Thoracic aorta (tissue), 2 donors: ENCODE measurements at places on chromosomes 4 and X. TPM values are rescaled to one million over a fixed set of nuclear protein-coding genes. Genes with fewer than 3 reads are reported as not detected.

Gene RPS6KA3
- 24.0 TPM for total RNA-seq

DNA sequence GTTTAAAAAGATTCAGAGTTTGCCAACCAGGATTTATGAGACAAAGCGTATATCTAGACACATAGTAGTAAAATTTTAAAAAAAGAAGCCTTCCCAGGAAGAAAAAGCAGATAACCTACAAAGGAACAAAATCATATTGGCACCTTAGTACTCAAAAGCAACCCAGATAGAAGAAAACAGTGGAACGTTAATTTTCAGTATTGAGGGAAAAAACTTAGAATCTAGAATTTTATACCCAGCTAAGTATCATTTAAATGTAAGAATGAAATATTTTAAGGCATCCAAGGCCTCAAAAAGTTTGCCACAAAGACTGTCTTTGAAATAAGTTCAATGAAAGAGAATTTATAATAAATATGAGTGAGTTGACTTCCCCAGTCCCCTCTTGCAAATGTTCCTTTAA lies 96.5 kb upstream of the EOLA2 start:
- no peaks in the 10 kb centered on the region for H3K36me3 ChIP-seq
- peaks cover 4% of the 10 kb centered on the region for H3K4me1 ChIP-seq
- no peak overlapping the region for H3K4me3 ChIP-seq
- no peak for DNase-seq
- H3K27me3 ChIP-seq = no peaks in the 10 kb centered on the region
- no peak overlapping the region for H3K27ac ChIP-seq

Gene AREG
- total RNA-seq = 54.3 TPM

GRCh38 chr4:123916821-123917220 lies 520.2 kb downstream of the SPRY1 start:
- no peak overlapping the region for H3K4me3 ChIP-seq
- DNase-seq = no peak
- H3K36me3 ChIP-seq = no peaks in the 10 kb centered on the region
- H3K27me3 ChIP-seq = no peaks in the 10 kb centered on the region
- H3K27ac ChIP-seq = no peak overlapping the region

DNA sequence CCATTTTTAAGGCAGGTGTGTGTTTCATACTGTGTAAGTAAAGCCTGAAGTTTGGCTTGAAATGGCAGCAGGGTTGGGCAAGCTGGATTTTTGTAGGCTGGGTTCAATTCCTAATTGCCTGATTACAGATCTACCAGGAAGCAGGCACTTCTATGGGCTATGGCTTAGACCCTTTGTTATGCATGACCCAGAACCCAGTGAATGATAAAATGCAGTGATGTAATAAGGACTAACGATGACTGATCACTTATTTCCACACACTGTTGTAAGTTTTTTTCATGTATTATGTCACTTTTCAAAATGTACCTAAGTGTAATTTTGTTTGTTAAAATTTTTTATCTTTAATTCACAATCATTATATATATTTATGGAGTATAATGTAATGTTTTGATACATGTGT lies 8.6 kb downstream of the LANCL3 start:
- H3K4me3 ChIP-seq = no peak overlapping the region
- no peak overlapping the region for H3K27ac ChIP-seq
- DNase-seq = no peak
- H3K36me3 ChIP-seq = no peaks in the 10 kb centered on the region
- no peaks in the 10 kb centered on the region for H3K4me1 ChIP-seq
- no peaks in the 10 kb centered on the region for H3K27me3 ChIP-seq

- DNase-seq = no peak
- H3K27me3 ChIP-seq = no peaks in the 10 kb centered on the region
- H3K4me3 ChIP-seq = no peak overlapping the region
- H3K4me1 ChIP-seq = no peaks in the 10 kb centered on the region
These were observed 36.7 kb upstream of the NEUROG2 start for GRCh38 chr4:112552668-112553067.
